ENCODE measurements at places on chromosomes 13 and 19.
A peak's percentile ranks its signal among the peaks of the same experiment; 100 is the strongest.

DNA sequence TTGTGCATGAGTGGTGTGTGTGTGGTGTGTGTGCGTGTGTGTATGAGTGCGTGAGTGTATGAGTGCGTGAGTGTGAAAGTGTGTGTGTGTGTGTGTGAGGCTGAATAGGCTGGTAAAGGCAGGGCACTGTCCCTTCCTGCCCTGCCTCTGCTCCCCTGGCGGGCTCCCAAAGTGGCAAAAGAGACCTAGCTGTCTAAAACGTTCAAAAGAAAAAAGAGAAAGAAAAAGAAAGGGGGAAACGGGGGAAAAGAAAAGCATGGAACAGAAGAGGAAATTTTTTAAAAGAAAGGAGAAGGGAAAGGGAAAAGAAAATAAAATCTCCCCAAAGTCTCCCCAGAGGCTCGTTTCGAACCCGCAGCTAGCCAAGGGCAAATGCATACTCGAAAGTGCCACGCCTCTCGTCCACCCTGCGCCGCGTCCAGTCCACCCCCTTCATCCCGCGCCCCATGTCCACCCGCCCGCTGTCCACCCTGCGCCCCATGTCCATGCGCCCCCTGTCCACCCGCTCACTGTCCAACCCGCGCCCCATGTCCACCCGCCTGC lies 37.0 kb upstream of the FLT1 start:
- DNase-seq = no peak

DNA sequence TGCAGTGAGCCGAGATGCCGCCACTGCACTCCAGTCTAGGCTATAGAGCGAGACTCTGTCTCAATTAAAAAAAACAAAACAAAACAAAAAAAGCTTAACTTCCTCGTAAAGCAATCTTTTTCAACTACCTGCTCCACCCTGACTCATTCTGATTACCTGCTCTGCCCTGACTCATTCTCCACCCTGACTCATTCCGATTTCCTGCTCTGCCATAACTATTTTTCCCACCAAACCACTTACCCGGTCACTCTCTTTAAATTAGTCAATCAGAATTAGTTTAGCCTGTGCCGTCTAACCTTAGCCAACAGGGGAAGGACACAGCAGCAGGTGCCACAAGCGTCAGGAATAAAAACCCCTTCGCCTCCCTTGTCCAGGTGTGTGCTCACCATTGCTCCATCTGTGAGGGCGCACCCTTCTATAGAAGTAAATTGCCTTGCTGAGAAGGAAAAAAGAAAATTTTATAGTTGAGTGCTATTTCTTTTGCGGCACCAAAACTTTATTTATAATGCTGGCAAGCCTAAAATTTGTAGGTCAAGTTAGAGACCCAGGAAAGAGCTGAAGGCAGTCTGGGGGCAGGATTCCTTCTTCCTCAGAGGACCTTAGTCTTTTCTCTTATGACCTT lies 1.7 kb upstream of the IFT88 start:
- no peak for DNase-seq

- DNase-seq = no peak
These were observed 27.7 kb upstream of the POU4F1 start for GRCh38 chr13:78631077-78631476.

- DNase-seq = no peak
These were observed 24.4 kb upstream of the LDLR start for GRCh38 chr19:11064831-11065303.

- no peak for DNase-seq
These were observed 93.7 kb downstream of the RBM26 start for GRCh38 chr13:79312340-79312855.

- no peak for DNase-seq
These were observed 78.1 kb downstream of the LNX2 start for GRCh38 chr13:27542220-27542619.

GRCh38 chr13:83975655-83976165 lies 93.4 kb upstream of the SLITRK1 start:
- DNase-seq = no peak

DNA sequence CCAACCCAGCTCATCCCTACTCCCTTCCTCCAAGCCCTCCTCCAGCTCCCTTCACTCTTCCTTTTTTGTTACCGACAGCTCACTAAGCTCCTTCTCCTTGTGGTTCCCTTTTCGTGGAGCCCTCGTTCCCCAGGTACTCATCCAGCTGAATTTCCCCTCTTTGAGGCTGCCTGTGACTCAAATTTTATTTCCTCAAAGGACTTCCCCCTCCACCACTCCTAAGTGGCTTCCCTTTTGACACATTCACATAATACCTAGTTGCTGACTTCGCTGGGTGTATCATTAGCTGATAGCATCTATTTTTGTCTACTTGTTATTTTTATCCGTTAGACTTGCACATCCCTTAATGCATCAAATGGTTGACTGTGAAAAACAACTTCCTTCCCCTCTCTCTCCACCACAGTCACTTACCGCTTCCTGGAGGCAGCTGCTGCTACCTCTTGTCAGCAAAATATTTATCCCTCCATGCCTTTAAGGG lies 14.5 kb downstream of the FFAR2 start:
- DNase-seq = no peak

DNA sequence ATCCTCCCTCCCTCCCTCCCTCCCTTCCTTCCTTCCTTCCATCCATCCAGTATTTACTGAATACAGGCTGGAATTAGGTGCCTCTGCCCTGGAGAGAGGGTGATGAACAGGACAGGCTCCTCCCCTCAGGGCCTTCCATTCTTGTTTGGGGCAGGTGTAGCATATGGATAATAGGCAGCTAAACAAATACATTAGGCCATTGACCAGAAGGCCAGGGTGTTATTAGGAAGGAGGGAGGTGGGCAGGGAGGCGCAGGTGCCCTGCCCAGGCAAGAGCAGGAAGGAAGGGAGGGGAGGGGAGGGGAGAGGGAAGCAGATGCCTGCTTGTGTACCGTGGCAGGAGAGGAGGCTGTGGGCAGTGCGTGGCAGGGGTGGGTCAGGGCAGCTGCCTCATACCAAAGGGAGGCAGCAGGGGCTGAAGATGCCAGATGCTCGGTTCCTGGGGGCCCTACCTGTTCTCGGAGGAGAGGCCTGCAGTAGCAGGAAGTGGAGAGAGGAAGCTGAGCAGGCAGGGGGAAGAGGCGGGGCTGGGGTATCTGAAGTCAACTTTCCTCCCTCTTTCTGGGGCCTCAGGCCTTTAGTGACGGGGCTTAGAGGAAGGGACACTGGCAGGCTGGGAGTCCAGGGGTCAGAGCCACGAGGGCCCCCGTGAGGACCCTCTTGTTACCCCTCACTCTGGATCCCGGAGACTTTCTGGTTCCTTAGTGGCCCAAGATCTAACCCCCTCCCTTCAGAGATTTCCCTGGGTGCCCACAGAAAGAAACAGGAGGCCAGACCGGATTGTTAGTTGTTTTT lies at the start of gene RINL:
Gene RINL (minus strand): TSS at position 495 of the 794 bp plus-strand sequence. CDS start 1,533 bp downstream, outside the sequence.
- DNase-seq = peak; percentile 98

- no peak for DNase-seq
These were observed 3.4 kb downstream of the NDUFS7 start for GRCh38 chr19:1386945-1387683.
